Activated CD4-positive, alpha-beta T cell treated with anti-CD3 and anti-CD28 coated beads, Interleukin-2, amount 50 U/mL, for 48 hours (primary cell): ENCODE measurements at places on chromosomes 6 and 20.
A peak's percentile ranks its signal among the peaks of the same experiment; 100 is the strongest.

GRCh38 chr20:25623225-25623735 lies 534 bp downstream of the NANP start:
- peak; percentile 58 for DNase-seq

DNA sequence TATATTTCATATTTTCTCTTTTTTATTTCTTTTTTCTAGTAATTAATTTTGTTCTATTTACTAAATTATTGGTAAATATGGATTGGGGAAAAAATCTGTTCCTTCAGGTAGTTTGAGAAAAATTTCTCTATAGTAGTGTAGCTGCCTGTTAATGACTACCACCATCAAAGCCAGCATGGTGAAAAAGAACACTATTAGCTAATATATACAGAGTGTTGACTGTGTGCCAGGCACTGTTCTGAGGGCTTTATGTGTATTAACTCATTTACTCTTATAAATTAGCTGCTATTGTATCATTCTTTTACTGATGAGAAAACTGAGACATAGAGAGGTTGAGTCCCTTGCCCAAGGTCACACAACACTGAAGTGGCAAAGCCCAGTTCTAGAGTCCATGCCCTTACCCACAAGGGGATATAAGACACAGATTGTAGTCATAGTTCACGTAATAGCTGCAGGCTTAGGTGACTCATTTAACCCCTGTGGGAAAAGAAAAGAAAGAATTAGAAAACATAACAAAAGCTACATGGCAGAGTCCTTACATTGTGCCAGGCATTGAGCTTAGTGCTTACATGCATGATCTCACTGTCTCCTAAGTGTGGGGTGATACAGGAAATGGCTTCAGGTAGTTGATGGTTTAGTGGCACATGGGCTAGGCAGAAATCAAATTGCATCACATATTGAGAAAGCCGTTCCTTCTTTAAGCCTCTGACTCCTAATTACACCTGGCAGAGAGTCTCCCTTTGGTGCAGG lies 12.2 kb upstream of the AKIRIN2 start:
- no peak for DNase-seq

DNA sequence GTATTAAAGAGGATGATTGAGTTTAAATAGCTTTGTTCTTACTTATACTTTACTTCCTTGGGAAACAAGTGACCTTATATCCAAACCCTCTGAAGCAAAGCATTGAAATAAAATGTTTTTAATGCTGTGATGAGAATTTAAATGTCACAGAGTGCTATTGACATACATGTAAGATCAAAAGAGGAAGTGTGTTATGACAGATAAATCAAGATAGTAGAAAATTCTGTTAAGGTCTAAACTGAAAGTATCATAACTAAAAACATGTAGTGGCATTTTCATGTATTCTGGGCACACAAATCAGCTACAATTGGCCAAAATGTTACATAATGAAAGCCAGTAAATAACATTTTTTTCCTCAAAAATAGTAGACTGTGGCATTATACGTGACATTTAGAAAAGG lies 318.0 kb downstream of the GRIK2 start:
- DNase-seq: no peak

- DNase-seq: no peak
Observed at GRCh38 chr6:75081921-75082320, 123.9 kb downstream of the COL12A1 start.

DNA sequence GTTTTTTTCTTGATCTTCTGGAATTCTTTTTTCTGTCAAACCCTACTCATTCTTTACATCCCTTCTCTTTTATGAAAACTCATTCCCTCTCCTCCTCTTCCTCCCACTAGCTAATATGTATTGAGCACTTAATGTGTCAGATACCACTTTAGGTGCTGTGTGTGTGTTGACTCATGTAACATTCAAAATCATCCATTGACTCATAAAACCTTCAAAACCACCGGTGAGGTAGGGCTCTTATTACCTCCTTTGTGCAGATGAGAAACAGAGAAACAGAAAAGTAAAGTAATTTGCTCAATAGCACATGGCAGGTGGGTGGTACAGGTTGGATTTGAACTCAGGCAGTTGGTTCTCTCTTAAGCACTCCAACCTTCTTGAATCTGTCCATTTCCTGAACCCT lies 136.3 kb upstream of the NEDD9 start:
- DNase-seq: no peak

DNA sequence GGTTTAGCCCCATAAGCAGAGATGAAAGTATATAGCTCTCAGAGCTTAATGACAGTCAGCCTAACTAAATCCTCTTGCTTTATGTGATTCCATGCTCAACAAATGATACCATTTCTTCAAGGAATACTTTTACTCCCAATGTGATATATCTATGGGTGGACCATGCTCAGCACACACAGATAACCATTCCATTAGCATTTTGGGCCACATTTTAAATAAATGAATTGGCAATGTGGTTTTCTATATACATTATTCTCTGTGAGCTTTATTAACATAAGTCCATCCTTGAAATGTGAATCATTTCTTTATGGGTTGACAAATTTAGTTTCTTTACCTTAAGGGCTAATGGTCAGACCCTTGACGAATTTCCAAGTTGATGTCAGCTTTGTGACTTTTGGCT lies 329.3 kb upstream of the CITED2 start:
- DNase-seq: no peak

GRCh38 chr6:8837343-8837742 lies 402.0 kb upstream of the SLC35B3 start:
- no peak for DNase-seq

- no peak for DNase-seq
Observed at GRCh38 chr20:39862470-39862891, 826.6 kb downstream of the MAFB start.

DNA sequence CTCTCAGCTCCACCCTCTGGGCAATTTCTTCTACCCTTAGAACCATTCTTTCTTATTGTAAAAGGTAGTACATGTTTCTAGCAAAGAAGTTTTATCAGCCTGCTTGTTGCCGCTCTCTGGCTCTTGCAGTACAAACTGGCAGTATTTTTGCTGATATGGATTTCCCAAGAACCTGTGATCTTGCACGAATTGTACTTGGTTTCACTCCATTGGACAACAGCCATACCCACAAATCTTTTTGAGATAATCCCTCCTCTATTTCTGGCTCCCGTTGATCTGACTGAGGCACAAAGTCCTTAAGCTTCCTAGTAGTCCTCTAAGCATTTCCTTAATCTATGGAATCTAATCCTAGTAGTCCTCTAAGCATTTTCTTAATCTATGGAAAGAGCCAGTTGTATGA lies 487.0 kb upstream of the PTCHD4 start:
- no peak for DNase-seq

- no peak for DNase-seq
Observed at GRCh38 chr6:11398451-11399326, 138.9 kb upstream of the TMEM170B start.

- no peak for DNase-seq
Observed at GRCh38 chr6:25793970-25794369, 37.9 kb downstream of the SLC17A1 start.

- no peak for DNase-seq
Observed at GRCh38 chr20:12049125-12049524, 131.4 kb downstream of the BTBD3 start.

DNA sequence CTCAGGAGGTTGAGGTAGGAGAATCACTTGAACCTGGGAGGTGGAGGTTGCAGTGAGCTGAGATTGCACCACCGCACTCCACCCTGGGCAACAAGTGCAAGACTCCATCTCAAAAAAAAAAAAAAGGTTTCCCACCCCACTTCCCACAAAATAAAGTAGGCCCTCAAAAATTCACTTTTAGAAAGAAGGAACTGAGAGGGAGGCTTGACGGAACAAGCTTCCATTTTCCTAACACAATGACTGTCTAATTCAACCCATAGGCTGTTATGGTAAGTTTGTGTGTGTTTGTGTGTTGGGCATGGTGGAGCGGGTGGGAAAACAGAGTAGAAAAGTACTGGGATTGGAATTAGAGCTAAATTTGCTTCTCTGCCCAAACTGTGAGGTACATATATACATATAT lies 98.4 kb upstream of the MAN1A1 start:
- DNase-seq: no peak

- DNase-seq: no peak
Observed at GRCh38 chr20:34143951-34144350, 31.9 kb upstream of the EIF2S2 start.

DNA sequence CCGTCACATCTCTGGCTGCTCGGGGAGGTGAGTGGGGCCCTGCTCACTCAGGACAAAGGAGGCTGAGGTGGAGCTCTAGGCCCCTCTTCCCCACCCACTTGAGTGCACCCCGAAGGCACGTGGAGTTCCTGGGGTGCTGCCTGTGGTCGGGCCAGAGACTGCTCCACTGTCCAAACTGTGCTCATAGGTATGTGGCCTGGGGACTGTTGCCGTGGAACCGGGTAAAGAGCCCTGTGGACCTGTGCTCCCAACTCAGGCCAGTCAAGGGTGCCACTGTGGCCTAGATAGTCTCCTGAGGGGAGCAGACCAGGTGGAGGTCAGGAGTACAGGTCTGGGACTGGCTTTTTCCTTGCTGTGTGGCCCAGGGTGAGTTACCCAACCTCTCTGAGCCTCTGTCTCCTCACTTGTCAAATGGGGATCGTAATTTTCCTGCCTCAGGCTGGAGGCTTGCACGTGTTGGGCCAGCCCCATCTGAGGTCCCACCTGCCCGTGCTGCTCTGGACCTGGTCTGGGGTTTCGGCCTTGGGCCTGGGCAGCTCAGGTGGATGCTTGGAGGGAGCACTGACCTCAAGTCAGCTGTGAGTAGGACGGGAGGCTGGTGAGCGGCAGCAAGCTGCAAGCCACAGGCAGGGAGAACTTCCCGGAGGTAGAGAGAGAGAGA lies 12.4 kb upstream of the NPBWR2 start:
- DNase-seq: peak; percentile 19

GRCh38 chr6:160678744-160679401 lies 14.8 kb upstream of the LPA start:
- DNase-seq: no peak

GRCh38 chr6:84618836-84619235 lies 145.6 kb downstream of the TBX18 start:
- no peak for DNase-seq

DNA sequence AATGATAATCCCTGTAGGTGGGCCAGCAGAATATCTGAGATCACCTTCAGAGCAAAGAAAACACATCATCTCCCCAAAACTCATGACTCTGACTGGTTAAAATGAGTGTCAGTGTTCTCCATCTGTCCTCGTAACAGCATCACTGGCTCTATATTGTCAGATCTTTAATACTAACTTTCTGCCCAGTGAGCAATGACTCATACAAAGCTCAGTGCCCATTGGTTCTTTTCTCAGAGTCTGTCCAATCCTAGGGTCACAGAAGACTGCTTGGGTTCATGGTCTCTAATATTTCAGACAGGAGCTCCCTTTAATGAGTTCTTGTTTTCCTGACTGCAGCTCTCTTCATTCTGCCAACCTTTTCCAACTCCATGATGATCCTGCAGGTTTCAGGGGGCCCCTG lies 36.4 kb downstream of the HLA-DPB1 start:
- DNase-seq: no peak

- DNase-seq: no peak
Observed at GRCh38 chr6:141734071-141734840, 398.5 kb upstream of the GJE1 start.

GRCh38 chr6:130847001-130847910 lies 20.1 kb downstream of the SMLR1 start:
- no peak for DNase-seq

DNA sequence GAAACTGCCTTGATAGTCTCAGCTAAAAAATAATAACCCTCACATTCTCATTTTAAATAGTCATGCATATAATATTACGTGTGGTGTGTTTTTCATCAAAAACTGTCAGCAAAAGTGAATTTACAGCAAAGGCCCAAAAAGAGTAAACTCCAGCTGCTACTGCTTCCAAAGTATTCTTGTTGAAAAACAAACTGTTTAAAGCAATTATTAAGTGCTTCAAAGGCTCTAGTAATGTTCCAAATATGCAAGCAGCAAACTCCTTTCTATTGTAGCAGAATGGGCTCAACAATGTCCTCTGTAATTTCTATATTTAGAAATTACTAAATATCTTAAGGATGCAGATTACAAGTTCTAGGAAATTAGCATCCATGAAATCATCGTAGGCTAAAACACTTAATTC lies 280.0 kb upstream of the TBX18 start:
- no peak for DNase-seq

DNA sequence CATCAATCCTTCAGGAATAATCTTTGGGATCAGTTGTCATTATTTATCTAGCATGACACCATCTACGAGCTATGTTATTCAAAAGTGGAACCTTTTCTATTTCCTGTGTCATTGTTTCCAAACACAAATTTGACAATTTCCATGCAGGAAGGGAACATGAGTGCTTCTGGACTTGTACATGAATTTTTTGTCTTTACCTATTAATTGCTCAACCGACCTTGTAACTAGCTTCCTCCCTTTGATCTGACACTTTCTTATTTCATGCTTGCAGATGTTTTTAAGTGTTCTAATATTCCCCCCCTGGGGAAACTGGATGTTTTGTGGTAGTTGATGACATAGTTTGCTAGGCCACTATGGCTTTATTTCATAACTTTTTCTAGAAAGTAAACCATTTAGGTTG lies 139.4 kb downstream of the BMP2 start:
- DNase-seq: no peak

DNA sequence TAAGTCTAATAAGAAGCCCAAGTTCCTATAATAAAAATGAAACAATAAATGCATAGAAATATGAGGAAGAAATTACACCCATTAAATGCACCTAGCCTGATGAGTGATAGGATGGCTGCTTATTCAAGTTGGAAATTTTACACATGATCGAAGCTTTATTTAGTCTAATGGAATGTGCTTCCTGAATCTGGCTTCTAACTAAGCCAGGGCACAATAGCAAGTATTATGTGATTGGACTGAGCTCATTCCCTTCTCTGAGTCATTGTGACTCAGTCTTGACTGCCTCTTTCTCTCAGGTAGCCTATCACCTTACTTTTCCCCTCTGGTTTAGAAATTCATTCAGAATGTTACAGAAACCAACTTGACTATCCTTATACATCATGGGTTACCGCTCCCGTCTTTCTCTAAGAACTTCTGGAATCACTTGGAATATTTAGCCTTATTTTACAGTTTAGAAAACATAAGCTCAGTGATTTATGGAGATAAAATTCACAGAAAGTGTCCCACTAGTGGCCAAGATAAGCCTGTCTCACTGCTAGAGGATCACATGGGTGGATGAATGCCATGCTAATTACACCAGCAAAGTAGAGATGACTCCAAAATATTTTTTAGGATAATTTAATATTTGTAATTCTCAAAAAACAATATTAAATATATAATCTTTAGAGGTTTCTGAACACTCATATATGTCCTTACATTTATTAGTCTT lies 505.3 kb upstream of the JAG1 start:
- DNase-seq: no peak
